ENCODE measurements at places on chromosomes 1 and 21.

- peak; percentile 68 for DNase-seq
Measured at GRCh38 chr1:171852272-171852671, 11.0 kb downstream of the DNM3 start.

- no peak for DNase-seq
Measured at GRCh38 chr1:192418552-192419285, 101.9 kb downstream of the RGS21 start.

GRCh38 chr1:90457985-90458384, 259.1 kb downstream of the BARHL2 start:
- DNase-seq: no peak

DNA sequence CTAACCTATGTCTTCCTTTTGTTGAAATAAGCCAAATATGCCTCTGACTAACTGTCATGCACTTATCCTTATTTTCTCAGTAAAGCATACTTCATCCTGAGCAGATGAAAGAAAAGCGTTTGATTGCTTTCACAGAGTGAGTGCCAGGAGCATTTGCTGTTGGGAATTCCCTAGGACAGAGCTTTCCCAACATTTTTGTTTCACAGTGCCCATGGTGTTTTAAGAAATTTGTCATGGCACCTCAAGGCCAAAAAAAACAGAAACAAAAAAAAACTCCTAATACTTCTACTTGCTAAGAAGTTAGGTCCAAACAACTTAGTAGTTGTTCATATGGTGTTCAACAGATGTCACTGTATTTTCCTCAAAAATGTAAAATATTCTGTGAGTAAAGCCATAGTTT, 120.8 kb upstream of the BMP8A start:
- DNase-seq: peak; percentile 46

DNA sequence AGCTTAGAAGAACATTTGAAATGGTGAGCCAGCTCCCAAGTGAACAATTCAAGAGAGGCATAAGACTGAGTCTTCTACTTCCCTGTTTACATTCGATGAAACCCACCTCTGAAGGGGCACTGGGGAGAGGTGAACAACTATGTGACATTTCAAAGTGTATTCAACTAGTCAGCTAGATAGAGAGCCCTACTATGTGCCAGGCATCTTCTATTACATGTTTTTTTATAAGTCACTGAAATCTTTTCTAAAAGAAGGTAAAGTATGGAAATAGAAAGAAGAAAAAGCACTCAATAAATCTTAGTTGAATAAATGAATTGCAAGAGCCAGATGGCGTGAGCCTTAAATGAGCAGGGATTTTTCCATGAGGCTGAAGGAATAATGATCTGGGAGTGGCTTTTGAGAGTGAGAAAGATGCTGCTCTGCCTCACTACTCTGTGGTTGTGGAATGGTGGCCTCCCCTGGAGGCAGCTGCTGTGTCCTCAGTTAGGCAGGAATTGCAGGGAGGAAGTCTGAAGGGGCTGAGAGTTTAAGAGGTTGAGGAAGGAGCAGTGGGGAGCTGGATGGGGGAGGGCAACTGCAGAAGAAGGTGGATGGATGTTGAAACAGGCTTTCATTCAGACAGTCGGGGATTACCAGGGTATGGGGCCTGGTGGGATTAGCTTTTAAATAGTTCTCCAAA, 10.4 kb upstream of the PTPRF start:
- DNase-seq: no peak

DNA sequence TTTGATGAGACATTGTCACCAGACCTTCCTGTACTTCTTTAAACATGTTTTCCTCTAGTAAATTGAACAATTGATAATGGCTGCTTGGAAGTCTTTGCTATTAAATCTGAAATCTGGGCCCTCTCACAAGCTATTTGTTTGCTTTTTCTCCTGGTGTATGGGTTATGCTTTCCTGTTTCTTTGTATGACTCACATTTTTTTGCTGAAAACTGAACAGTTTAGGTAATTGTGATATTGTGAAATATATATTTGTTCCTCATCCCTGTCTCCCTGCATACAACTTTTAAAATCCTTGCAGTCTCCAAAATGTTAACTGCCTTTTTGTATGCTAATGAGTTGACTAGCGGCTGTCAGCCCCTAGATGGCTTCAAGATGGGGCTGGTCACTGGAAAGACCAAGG, 61.6 kb downstream of the MAP3K21 start:
- DNase-seq: no peak

GRCh38 chr1:205945069-205945468, 1.8 kb upstream of the SLC26A9 start:
- DNase-seq: no peak

- DNase-seq: peak; percentile 93
Measured at GRCh38 chr1:156896490-156897033, 3.0 kb downstream of the PEAR1 start.

DNA sequence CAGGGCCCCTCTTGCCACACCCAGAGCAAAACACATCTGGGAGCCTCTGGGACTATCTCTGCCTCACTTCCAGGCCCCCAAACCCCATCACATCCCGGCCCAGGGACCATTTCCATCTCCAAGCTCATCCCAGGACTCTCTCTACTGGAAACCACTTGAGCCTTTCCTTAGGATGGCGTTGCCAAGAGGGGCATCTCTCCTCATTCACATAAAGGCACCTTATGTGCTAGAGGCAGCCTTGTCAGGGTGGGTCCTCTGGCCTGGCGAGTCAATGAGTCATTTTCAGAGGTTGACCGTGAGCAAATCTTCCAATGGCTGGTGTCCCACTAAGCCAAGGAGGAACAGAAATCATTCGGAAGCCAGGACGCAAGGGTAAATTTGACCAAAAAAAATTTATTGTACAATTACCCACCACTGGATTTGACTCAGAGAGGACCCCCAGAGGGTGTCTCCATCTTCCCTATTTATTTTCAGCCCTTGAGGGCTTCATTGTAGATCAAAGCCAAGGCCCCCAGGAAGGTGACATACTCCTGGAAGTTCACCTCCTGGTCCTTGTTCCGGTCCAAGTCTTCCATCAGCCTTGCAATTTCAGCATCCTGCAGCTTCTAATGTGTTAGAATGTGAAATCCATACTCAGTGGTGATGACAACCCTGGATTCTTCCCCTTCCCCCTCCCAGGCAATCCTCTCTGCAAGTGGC, 1.4 kb downstream of the S100A6 start:
- DNase-seq: peak; percentile 42

GRCh38 chr21:45829668-45830067, 151.9 kb upstream of the COL6A1 start:
- DNase-seq: no peak

DNA sequence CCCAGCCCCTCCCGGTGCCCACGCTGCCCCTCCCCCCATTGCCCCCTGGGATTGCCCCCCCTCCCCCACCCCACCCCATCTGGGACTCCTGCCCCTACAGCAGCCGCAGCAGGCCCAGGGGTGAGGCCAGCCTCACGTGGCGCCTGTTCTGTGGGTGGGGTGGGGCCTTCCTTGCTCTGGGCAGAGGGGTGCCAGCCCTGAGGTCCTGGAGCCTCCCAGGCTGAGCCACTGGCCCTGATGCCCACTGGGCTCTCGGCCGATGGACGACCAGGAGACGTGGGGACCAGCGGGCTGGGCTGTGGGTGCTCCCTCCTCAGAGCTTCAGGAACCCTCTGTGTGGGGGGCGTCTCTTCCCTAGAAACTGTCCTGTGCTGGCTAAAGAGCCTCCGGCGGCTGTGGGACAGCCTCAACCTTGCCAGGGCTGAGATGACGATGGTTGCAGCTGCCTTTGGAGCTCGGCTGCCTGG, 5.8 kb upstream of the C1orf159 start:
- no peak for DNase-seq

DNA sequence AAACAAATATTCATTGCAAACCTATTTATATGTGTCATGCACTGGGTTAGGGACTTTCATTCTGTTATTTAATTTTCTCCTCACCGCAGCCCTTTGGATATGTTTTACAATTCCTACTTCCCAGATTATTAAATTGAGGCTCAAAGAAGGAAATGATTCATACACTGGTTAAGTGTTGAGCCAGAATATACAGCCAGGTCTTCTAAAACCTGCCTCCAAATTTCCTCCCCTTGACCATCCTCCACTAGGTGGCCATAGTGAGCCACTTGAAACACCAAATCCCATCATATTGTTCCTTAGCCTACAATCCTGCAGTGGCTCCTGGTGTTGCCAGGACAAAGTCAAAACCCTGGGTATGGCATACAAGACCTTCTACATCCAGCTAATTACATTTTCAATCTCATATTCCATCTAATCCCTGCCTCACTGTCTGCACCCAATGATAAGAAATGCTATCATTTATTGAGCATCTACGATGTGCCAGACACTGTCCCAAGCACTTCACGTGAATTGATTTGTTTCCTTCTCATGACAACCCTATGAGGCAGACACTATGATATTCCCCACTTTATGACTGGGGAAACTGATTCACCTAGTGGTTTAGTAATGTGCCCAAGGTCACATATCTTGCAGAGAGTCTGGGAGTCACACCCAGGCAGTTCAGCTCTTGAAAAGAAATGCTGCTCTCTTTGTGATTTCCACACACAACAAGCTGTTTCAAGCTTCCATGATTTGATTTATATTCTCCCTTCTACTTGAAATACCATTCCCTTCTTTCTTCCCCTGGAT, 23.6 kb upstream of the KIRREL1 start:
- DNase-seq: peak; percentile 81

DNA sequence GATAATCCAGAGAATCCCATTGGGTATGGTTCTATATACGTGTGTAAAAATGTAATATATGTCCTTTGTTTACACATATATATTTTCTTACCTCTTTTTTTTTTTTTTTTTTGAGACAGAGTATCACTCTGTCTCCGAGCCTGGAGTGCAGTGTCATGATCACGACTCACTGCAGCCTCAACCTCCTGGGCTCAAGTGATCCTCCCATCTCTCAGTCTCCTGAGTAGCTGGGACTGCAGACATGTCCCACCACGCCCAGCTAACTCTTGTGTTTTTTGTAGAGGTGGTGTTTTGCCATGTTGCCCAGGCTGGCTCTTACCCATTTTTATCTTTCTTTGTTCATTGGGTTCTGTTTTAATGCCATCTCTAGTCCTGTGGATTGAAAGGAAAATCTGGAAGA, 59.5 kb downstream of the ZBTB17 start:
- DNase-seq: peak; percentile 38

GRCh38 chr1:3847081-3847480, 9.9 kb downstream of the CEP104 start:
- DNase-seq: no peak

GRCh38 chr1:2554621-2555387, 1.4 kb upstream of the TNFRSF14 start:
- no peak for DNase-seq

DNA sequence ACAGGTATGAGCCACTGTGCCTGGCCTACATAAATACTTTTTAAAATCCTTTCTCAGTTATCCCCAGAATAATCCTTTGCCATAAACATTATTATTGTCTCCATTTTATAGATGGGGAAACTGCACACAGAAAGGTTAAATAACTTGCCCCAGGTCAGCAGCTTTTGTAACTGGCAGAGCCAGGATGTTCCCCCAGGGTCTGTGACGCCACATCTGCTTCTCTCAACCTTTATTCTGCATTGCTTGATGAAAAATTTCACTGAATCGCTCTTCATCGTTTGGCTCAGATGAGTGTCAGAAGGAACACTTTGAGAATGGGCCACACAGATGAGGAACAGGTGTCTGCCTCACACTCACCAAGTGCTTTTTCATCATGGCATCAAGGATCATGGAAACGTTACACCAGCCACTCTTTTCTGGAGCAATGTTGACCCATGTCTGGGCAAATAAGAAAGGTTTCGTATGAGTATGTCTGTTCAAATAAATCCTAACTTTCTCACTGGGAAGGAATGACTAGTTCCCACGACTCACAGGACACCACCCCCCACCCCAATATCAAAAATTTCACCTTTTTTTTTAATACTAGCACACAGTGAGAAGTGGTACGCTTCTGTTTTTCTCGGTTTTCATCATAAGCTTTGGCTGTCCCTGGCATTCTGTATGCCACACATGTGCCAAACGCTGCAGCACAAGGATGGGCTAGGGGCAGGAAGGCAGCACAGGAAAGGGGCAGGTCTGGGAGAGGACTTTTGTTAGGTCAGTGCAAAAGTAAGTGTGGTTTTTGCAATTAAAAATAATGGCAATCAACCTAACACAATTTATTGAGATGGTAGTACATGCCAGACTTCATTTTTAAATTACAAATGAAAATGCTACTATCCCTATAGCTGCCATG, 9.0 kb upstream of the PTGFRN start:
- DNase-seq: no peak

DNA sequence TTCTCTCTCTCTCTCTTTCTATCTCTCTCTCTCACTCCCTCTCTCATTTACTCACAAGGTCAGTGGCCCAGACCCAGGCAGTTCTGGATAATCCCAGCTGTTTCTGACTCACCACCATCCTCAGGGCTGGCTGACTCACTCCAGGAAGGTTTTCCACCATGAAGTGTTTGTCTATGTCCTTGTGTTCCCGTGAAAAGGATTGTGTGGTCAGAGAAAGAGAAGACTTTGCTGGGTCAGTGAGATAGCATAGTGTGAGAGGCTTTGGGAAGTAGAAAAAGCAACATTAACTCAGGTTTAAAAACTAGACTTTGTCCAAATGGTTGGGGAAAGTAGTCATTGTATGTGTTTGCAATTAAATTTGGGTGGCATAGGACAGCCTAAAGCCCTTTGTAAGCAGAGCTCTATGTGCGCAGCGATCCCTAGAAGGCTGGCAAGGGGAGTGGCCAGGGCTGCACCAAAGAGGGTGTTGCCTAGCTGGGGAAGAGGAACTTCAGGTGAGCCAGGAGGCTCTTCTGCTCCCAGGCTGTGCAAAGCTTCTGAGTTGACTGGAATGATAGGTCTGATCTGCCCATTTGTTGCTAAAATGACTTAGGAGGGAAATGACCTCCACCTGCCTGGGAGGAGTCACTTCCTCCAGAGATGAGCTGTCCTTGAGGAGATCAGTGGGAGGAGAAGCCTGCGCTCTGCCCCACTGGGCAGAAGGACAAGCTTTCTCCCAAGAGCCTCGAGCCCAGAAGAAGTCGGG, 4.9 kb upstream of the CAPN2 start:
- DNase-seq: peak; percentile 97

GRCh38 chr1:153789478-153790034, 14.3 kb downstream of the SLC27A3 start:
- no peak for DNase-seq

DNA sequence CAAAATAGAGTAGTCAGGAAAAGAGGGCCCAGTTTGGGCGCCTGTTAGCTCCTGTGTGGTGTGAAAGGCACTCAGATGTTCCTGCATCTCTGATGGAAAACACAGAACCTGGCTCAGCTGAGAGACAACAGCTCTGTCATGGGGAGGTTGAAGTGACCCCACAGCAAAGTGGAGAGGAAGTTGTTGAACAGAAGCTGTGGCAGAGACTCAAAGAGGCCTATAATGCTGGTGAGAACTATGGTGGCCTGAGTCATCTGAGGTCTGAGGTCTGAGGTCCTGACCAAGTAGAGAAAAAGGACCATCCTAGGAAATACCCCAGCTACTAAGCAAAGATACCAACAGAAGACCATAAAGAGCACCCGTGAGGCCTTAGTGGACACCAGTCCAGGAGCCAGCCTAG, 45.6 kb upstream of the JAK1 start:
- DNase-seq: no peak

- DNase-seq: no peak
Measured at GRCh38 chr1:64750092-64750491, 5.2 kb downstream of the RAVER2 start.

- DNase-seq: no peak
Measured at GRCh38 chr1:34237151-34237815, 60.6 kb downstream of the C1orf94 start.

Measured in fibroblast of skin of scalp (primary cell).